ENCODE measurements at places on chromosomes 2 and 18.
A peak's percentile ranks its signal among the peaks of the same experiment; 100 is the strongest.

GRCh38 chr2:60163691-60164090, 389.8 kb downstream of the BCL11A start:
- no peak for DNase-seq

DNA sequence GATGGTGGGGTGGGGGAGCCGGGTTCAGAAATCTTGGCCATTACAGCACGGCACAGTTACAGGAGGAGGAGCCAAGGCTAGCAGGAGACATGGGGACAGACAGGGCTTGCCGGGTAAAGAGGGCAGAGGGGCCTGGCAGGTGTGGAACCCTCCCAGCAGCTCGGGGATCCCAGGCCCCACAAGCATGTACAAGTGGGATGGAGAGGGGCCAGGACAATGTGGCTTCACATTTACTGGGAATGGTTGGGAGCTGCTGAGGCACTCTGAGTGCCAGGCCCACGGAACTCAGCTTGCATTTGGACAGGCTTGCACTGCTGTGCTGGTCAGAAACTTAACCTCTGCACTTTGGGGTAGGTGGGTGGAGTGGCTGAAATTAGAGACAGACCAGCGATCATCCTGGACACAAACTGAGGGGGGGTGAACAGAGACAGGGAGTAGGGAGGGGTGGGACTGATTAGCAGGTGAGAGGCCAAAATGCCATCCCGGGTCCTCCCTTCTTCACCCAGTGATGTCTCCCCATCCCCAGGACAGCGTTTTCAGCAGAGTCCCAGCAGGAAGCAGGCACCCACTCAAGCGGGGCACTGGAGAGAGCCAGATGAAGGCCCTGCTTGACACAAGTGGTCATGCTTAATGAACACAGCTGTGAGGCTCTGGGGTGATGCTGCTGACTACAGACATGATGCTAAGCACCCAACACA, 9.6 kb downstream of the PER2 start:
- DNase-seq, result no peak

DNA sequence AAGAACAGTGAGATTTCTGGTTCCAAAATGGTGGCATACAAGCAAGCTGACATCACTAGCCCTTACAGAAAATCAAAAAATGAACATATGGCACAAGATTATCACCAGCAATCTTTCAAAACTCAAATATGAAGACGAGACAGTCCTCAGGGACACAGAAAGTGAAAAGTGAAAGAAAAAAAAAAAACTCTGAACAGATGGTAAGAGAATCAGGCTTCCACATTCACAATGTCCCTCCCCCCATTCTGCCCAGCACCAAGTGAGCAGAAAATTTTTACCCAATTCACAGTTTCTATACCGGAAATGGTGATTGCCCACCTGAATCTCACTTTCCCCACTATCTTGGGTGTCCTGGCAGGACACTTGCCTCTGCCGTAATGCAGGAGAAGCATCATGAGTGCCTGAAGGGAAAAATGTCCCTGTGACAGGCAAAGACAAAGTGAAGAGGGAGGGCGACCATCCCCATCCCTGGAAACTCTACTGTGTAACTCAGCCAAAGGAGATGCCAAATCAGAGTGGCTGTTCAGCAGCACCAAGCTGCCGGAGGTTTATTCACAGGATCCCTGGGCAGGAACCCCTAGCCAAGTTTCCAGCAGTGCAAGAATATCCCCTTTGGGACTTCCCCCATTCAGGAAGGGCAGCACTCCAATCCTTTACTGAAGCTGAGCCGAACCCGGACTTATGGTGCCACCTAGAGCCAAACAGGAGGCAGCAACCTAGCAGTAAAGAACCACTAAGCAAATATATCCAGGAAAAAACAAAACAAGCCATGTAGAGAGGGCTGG, 312.2 kb downstream of the LRATD1 start:
- DNase-seq, result no peak

GRCh38 chr2:198691236-198691635, 766.5 kb downstream of the SATB2 start:
- DNase-seq, result no peak

- no peak for DNase-seq
These were observed 231.9 kb upstream of the MGAT5 start for GRCh38 chr2:134021830-134022524.

DNA sequence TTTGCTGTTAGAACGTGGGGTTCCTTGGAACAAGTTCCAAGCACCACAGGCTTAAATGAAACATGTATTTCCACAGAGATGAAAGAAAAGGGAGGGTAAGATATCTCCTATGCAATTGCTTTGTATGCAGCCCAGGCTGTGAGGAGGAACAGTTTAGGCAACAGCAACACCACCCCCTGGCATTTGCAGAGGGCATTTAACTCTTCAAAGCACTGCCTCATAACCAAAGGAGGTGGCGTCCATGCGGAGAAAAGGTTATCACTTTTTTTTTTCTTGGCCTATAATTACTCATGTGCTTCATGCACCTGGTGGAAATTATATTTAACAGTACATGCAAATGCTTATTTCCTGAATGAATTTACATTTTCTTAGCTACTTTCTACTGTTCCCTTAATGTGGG, 286.0 kb downstream of the LPIN1 start:
- DNase-seq, result no peak

GRCh38 chr2:172408143-172408766, 19.1 kb upstream of the ITGA6 start:
- no peak for DNase-seq

DNA sequence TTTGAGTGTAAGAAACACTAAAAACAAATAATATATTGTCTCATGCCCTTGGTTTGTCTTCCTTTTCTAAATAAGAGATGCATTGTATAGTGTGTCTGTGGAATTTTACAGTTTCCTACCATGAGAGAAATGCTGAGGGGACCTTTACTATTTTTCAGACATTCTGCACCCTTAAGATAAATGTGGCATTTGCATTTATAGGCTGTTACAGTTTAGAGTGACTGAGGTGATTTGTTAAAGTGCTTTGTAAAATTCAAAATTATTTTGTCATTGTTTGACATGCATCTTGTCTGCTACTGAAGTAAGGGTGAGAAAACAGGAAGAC, 78.9 kb upstream of the ZSWIM2 start:
- no peak for DNase-seq

- DNase-seq, result no peak
These were observed 5.6 kb upstream of the STK39 start for GRCh38 chr2:168252976-168253375.

- peak; percentile 51 for DNase-seq
These were observed 4.6 kb downstream of the DOCK10 start for GRCh38 chr2:225037415-225038230.

DNA sequence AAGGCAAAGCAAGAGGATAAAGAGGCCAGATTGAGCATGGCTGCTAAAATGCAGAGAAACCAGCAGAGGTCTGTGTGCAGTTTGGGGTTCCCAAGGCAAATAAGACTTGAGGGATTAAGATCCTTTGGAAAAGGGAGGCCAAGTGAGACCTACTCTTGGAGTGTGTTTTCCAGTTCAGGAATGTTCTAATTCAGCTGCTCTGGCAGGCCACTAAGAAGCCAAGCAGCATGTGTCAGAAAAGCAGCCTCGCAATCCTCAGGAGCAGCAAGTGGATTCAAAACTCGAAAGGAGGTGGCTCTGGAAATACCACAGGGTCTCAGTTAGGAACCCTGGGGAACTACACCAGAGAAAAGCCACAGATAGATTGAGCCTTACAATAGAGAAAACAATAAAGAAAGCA, 569.2 kb downstream of the METTL4 start:
- DNase-seq, result no peak

DNA sequence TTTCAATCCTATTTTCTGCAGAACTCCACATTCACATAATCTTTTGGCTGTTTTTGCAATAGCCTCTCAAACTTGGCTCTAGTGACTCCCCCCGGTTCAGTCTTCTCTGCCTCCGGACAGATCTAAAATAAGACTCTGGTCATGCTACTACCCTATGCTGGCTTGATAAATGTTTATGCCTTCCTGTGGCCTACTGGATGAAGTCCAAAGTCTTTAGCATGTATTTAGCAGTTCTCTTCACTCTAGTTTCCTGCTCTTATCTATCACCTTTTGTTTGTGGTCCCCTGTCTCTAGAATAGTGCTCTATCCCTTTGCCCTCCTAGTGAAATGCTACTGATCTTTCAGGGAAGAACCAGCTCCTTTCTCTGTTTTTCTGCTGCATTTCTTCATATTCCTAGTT, 14.4 kb downstream of the ADCYAP1 start:
- no peak for DNase-seq

DNA sequence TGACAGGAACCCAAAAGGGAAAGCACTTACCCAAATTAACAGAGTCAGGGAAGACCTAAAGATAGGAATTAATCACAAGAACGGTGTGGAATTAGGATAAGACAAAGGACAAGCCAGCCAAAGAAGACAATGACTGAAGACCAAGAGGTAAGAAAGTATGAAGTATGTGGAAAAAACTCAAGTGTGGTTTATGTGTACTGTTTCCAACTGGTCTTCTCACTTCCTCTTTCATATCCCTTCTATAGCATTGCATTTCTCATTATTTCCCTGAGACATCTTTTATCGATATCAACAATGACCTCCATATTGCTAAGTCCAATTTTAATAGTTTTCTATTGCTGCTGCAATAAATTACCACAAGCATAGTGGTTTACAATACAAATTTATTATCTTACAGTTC, 313.5 kb upstream of the SLC39A10 start:
- DNase-seq, result no peak

GRCh38 chr2:26043862-26044696, 10.2 kb downstream of the RAB10 start:
- DNase-seq, result peak; percentile 31

DNA sequence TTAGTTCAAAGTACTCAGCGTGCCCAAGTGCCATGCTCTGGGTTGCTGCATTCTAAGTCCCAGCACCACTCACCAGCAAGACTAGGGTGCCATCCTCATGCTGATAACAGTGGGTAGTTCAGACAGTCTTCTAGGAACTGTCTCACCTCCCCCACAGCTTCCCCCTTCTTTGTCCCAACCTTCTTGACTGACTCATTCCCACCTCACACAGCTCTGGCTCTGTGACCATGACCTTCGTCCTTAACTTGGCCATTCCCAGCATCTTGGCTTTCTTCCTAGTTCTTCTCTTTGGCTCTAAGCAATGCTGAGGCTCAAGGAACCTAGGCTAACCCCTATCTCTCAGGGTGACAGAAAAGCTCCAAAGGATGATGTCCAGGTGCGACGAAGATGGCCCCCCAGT, 20.0 kb upstream of the CXCR4 start:
- DNase-seq, result no peak

DNA sequence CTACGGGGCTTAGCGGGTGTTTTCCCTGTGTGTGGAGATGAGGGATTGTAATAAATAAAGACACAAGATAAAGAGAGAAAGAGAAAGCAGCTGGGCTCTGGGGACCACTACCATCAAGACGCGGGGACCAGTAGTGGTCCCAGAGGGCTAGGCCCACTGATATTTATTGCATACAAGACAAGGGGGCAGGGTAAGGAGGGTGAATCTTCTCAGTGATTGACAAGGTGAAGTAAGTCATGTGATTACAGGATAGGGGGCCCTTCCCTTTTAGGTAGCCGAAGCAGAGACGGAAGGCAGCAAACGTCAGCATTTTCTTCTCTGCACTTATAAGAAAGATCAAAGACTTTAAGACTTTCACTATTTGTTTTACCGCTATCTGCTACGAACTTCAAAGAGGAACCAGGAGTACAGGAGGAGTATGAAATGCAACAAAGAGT, 4.5 kb upstream of the GAL3ST2 start:
- DNase-seq, result peak; percentile 67

DNA sequence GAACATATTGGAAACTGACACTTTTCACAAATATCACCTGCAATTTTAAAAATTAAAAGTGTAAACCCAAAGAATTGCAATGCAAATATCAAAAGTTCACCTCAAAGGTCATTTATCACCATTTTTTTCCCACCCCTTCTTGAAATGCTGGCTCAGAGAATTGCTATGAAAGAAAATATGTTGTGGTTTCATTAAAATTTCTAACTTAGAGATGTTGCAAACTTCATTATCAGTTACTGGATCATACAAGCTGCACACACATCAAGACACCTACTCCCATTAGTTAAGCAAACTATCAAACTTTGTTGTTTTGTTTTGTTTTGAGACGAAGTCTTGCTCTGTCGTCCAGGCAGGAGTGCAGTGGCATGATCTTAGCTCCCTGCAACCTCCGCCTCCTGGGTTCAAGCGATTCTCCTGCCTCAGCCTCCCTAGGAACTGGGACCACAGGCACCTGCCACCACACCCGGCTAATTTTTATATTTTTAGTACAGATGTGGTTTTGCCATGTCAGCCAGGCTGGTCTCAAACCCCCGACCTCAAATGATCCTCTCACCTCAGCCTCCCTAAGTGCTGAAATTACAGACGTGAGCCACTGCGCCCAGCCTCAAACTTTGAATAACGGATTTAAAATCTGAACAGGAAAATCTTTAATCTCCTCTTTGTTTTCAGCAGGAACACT, 37.0 kb downstream of the STK39 start:
- DNase-seq, result no peak
